ENCODE measurements at places on chromosomes 5 and 9.

DNA sequence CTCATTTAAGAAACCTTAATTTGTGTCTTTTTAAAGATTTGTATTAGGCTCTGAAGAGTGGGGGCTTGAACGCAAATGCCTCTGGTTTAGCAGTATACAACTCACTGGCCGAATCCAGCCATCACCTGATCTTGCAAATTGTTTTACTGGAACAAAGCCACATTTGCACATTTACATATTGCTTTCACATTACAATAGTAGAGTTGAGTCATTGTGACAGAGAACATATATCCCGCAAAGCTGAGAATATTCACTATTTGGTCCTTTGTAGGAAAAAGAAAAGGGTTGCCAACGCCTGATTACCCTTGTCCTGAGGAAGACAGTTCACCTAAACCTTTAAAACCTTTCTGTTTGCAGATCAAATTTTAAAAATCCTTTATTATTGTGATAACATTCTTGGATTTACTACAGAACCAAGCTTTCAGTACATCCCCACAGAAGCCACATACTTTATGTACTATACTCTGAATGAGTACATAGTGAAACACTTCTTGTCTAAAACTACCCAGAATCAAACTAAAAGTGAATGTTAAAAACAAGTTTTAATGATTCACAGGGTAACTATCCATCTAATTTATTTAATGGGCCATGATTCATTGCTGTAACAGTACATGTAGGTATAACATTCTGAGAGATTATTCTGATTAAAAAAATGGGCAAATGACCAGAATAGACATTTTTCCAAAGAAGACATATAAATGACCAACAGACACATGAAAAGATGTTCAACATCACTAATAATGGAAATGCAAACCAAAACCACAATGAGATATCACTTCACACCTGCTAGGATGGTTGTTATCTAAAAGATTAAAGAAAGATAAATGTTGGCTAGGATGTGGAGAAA is 161.0 kb downstream of the SLC25A46 start:
- no peak for DNase-seq

GRCh38 chr9:28289746-28290145 is 716.5 kb upstream of the C9orf72 start:
- no peak for DNase-seq

DNA sequence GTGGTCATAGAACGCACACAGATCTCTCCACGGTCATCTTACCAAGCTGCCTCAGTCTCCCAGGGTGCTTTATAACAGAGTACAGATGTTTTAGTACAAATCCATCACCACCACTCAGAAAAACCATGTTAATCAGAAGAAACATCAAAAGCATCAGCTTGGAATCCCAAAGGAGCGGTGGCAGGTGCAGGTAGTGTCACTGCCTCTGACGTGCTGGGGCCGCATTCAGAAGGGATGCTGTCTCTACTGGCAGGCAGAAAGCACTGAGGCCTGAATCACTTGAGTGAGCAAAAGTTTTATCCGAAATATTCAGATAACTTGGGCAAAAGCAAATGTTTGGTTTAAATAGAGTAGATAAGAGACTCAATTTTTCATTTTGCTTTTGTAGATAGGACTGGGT is 448.4 kb upstream of the ZNF608 start:
- no peak for DNase-seq

GRCh38 chr9:134568116-134568515 is 73.5 kb upstream of the COL5A1 start:
- no peak for DNase-seq

GRCh38 chr5:56123531-56124243 is 109.4 kb downstream of the ANKRD55 start:
- DNase-seq, result no peak

DNA sequence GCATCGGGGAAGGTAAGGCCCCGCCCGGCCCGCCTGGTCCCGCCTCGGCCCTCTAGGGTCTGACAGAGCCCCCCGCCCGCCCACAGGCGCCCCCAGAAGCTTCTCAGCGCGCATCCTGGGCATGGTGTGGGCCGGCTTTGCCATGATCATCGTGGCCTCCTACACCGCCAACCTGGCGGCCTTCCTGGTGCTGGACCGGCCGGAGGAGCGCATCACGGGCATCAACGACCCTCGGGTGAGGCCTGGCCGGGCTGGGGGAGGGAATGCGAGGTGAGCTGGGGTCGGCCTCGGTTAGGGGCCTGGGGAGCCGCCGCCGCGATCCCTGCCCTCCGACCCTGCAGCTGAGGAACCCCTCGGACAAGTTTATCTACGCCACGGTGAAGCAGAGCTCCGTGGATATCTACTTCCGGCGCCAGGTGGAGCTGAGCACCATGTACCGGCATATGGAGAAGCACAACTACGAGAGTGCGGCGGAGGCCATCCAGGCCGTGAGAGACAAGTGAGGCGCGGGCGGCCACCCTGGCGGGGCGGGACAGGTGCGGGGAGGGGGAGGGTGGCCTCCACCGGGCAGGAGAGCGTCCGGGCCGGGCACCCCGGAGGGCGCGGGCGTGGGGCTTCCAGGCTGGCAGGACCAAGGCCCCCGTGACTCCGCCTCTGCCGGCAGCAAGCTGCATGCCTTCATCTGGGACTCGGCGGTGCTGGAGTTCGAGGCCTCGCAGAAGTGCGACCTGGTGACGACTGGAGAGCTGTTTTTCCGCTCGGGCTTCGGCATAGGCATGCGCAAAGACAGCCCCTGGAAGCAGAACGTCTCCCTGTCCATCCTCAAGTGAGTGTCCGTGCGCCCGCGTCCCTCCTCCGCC is 7.1 kb downstream of the LRRC26 start:
- DNase-seq, result no peak

GRCh38 chr5:139848508-139849100 is 53.0 kb downstream of the PSD2 start:
- no peak for DNase-seq

- DNase-seq, result no peak
Observed at GRCh38 chr5:170332058-170332457, 34.5 kb upstream of the LCP2 start.

DNA sequence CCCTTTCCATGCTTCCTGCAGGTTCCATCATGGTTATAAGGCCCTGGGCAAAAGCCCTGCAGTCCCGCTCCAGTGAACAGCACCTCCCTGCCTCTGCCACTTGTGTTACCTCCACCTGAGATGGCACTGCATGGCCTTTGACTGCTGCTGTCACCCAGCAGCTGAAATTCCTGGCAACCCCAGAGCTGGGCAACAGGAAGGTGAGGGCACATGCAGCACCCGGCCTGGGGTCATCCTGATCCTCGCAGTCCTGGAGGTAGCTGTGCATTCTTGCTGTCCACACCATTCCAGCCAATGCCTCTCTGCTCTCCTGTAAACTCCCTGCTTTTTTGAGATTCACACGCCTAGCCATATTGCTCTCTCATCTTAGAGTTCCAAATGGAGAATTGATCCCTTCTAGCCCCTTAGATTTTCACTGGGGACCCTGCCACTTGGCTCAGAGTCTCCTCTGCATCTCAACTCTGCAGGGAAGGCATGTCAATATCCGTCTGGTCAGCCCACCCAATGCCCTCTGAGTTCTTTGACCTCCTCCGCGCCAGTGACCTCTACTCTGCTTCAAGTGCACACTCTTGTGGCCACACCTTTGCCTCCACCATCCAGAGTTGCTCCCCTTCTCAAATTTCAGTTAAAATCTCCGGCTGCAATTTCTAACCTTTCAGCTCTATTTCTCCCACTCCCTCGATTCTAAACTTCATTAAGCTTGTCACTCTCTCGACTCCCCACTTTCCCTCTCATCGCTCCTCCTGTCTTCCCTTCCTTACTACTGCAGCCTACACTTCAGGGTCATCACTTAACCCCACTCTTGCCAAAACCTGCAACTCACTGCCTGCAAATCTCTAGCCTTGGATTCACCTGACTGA is 93.4 kb downstream of the ANKH start:
- DNase-seq, result no peak

GRCh38 chr5:167577616-167578015 is 713.8 kb upstream of the WWC1 start:
- no peak for DNase-seq

DNA sequence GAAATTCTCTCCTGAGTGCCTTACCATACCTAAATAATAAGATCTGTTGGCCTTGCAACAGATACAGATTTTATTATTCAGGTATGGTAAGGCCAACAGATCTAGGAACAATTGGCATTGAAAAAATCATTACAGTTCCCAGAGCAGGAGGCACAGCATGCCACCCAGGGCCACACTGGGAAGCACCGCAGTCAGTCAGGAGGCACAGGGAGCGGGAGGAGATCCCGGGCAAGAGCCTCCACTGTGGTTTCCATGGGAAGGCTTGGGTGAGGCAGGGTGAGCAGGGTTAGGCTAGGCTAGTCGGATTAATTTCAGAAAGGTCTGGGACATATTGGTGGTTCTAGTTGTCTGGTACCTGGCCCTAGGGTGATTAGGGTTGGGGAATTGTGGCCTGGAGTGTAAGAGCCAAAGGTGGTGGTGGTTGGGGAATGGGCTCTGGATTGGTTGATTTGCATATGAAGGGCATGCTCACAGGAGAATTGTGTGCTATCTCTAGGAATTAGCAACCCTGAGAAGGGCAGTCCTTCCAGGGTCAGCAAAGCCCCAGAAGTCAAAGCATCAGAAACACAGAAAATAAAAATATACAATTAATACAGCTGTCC is 111.4 kb downstream of the PDE8B start:
- no peak for DNase-seq

- no peak for DNase-seq
Observed at GRCh38 chr5:140258016-140258415, 44.9 kb downstream of the PFDN1 start.

GRCh38 chr5:75862872-75863271 is 145.6 kb upstream of the POC5 start:
- DNase-seq, result no peak

GRCh38 chr5:62275581-62275980 is 30.4 kb upstream of the KIF2A start:
- DNase-seq, result no peak

DNA sequence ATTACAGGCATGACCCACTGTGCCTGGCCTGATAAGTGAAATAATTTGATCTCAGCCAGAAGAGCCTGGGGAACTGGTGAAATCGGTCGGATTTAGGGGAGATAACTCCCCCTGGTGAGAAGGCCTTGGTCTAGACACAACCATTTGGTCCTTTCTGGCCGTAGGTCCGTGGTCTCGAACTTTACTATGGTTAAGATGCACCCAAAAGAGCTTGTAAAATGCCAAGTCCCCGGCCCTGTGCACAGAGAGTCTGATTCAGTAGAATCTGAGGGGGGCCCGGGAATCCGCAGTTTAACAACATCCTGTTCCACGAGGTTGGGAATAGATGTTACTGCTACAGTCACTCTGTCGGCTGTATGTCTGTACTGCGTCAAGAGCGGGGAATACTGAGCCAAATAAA is 140.7 kb downstream of the C9orf50 start:
- DNase-seq, result no peak

DNA sequence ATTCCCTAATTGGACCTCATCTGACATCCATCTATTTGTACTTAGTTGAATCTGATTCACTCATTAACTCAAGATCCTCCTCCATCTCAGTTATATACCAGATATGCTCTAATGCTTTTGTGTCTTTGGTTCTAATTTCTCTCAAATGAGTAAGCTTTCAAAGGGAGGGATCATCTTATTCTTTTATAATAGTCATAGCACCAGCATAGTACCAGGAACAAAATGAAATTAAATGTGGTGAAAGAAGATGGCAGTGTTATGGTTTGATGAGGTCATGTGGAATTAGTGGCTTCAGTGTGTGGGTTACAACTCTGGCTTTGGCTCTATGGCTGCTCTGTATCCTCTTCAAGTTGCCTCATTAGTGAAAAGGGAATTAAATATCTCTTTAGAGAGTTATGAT is 32.5 kb upstream of the ZNF366 start:
- DNase-seq, result no peak

DNA sequence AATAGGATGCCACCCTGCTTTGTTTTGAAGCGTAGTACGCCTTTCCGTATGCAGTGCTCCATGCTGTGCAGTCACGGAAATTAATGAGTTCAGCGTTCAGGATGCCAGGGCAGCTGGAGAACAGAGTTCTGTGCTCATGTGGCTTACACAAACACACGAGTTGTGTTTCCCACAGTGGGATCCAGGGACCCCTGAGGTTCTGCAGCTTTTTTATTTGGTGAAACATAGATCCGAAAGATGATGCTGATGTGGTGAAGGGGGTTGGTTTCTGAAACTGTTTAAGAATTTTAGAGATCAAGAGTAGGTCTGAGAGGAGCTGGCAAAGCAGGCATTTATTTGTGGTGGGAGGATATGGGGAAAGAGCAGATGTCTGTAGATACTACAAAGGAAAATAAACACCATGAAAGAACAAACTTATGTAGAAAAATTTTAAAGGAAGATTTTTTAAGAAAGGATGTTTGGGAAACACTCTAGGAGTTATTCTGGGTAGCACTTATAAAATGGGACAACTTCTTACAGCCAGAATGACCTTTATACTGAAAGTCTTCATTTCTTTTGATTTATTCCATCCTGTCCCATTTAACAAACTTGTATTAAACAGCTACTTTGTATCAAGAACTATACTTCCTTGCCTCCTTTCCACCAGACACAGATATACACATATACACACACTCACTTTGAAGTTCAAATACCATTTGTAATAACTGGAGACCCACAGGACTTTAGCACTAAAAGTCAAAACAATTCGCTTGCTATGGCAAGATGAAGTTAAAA is 52.7 kb downstream of the ITGA1 start:
- no peak for DNase-seq

DNA sequence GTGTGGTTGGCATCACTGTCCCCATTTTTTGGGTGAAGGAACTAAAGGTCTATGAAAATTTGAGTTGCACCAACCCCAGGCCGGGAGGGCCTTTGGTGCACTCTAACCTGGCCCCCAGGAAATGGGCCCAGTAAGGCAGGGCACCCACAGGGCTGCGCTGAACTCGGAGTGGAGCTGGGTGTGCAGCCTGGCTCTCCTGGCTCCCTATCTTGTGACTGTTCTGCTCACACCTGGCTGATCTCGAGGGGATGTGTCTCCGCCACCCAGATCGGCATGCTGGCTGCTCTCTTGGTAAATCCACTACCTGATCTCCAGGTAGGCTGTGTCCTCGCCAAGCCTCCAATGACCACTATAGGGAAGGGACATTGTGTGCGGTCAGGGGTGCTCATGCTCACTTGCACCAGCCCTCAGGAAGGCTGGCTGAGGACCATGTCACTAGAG is 259.8 kb downstream of the NSG2 start:
- DNase-seq, result no peak

- no peak for DNase-seq
Observed at GRCh38 chr9:114227288-114228015, 72.1 kb downstream of the COL27A1 start.

- DNase-seq, result no peak
Observed at GRCh38 chr9:132239518-132239917, 77.7 kb downstream of the NTNG2 start.

DNA sequence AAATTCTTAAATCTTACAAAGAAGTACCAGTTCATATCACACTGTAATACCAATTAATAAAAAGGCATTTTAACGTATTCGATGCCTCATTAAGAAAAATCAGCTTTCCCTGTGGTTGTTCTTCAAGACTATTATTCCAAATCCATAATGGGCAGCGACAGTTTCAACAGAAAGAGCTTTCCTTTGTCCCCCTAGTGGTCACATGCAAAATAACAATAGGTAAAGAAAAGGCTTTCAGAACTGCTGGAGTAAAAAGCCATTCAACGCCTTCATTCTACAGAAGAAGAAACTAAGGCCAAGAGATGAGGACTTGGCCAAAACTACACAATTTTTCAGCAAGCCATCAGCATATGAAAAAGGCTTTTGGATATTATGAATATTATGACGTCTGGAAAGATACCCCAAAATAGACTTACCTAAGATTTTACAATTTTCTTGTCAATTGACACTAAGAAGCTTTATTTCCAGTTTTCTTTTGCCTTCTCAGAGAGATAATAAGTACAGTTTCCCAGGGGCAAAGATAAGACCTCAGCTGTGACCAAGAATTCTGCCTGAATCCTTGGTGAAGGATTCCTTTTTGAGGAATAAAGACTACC is 6.7 kb upstream of the CDH6 start:
- no peak for DNase-seq

- no peak for DNase-seq
Observed at GRCh38 chr5:91283899-91284298, 99.2 kb downstream of the ARRDC3 start.

Data from GM18507 (cell line).